Jurkat, Clone E6-1 (cell line): ENCODE measurements at places on chromosomes 4 and X.

GRCh38 chr4:13244444-13244843, 239.7 kb downstream of the RAB28 start:
- DNase-seq, result no peak

DNA sequence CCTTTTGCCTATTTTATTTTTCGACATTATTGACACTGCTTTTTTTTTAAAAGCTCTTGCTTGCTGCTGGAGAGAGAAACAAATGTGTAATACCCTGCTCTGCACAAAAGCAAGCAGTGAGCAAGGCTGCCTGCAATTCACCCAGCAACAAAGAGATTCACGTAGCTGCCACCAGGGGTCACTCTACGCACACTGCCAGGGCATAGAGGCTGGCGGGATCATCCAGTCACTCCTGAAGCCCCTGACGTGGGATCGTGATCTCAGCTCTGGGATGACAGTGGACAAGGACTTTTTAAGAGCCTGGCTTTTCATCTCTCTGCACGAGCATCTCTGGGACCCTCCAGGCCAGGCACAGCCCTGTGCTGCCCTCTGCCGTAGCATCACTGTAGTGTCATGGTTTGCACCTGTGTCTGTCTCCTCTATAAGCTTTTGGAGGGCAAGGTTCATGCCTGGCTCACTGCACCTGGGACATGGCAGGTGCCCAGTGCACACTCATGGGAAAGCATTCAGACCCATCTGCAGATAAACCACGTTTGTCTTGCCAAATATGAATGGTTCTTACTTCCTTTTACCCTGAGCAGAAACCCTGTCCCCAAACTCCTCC, 19.8 kb downstream of the C4orf50 start:
- DNase-seq, result peak; percentile 42

GRCh38 chrX:133850399-133850798, 135.0 kb downstream of the GPC3 start:
- DNase-seq, result no peak

DNA sequence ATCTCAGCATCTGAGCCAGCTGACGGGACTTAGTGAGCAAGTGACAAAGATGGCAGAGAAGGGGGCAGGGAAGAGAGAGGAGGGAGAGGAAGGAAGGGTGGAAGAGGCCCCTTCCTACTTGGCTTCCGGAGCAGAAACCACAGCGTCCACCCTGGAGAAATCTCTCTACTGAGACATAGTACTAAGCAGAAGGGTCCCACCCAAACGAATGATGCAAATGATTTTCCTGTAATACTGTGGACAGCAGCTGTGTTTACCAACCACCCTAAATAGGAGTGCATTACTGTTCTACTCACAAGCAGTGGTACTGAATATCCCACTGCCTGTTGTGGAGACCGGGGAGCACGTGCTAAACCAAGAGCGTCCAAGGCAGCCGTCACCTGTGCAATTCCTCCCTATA, 29.4 kb downstream of the DTHD1 start:
- DNase-seq, result peak; percentile 51

GRCh38 chr4:8108261-8108660, 50.4 kb downstream of the ABLIM2 start:
- DNase-seq, result no peak

DNA sequence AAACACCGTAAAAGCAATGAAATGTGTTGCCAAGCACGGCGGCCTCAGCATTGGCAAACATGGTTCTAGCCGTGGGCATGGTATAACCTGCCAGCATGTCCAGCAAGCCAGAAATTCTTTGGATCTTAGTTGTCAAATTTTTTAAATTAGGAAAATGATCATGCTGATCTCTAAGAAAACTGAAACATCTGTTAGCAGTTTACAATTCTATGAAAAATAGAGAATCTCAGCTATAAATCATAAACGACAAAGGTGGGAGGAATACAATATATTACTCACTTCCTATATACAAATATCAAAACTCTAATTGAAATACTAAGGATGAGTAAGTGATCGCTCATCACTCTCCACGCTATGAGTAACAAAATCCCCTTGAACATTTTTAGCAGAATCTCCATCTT, 130.3 kb downstream of the ADGRA3 start:
- DNase-seq, result no peak

GRCh38 chr4:3328814-3329663, 36.2 kb downstream of the RGS12 start:
- no peak for DNase-seq

DNA sequence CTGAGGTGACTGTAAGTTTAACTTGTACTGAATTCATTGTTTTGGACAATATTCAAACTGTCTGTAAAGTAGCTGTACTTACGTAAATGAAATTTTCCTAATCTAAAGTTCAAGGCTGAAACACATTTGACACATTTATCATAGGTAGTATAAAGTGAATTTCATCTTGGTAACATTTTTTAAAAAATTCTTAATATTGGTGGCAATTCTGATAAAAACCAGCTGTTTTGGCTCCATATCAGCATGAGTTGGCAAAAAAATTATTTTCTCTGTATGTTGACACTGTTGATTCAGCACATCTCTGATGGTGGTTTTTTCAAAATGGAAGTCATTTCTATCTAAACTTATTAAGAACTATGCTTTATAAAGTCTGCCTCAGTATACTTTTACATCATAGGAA, 30.9 kb downstream of the CXorf58 start:
- no peak for DNase-seq

DNA sequence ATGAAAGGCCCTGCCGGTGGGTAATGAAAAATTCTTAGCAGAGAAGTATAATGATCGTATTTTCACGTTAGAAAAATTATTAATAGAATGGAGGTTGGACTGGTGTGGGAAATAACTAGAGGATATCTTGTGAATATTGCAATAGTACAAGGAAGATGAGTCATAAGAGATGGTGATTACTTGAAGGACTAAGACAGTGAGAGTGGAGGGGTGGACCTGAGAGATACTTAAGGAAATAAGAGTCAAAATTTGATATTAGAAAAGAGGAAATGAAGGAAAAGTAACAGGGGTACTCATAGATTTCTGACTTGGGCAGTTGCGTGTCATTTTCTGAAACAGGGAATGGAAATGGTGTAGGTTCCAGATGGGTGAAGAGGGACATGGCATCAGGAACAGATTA, 1.7 kb upstream of the USP53 start:
- DNase-seq, result no peak
